Muscle of back (tissue), 13 donors: ENCODE measurements at places on chromosomes 16 and 17. TPM values are rescaled to one million over a fixed set of nuclear protein-coding genes. Genes with fewer than 3 reads are reported as not detected.

SLC6A2 gene
- 1.1 TPM for polyA plus RNA-seq

SCPEP1 gene
- polyA plus RNA-seq = 19.0 TPM

GAST gene
- not detected for polyA plus RNA-seq

DNA sequence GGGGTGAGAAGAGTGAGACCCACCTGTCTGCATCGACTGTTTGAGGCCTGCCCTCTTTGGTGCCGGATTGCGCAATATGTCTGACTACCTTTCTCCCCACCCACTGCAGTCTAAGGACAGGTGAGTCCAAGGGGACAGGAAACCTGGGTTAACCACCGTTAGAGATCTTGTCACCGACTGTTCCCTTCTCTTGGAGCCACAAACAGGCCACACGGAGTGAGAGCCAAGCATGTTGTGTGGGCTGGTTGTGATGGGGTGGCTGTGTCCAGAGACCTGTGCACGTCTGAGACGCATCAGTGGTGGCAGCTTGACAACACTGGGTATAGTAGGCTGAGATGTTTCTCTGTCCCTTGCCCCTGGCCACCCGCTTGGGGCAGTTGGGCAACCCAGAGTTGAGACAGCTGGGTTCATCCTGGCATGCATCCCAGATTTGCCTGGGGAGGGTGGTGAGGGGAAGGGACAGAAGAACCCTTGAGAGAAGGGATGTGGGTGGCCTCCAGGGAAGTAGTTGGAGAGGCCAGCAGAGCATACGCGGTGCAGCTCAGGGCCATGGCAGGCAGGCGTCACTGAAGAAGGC lies 21.4 kb downstream of the MPRIP start:
- DNase-seq = peak; percentile 25

DNA sequence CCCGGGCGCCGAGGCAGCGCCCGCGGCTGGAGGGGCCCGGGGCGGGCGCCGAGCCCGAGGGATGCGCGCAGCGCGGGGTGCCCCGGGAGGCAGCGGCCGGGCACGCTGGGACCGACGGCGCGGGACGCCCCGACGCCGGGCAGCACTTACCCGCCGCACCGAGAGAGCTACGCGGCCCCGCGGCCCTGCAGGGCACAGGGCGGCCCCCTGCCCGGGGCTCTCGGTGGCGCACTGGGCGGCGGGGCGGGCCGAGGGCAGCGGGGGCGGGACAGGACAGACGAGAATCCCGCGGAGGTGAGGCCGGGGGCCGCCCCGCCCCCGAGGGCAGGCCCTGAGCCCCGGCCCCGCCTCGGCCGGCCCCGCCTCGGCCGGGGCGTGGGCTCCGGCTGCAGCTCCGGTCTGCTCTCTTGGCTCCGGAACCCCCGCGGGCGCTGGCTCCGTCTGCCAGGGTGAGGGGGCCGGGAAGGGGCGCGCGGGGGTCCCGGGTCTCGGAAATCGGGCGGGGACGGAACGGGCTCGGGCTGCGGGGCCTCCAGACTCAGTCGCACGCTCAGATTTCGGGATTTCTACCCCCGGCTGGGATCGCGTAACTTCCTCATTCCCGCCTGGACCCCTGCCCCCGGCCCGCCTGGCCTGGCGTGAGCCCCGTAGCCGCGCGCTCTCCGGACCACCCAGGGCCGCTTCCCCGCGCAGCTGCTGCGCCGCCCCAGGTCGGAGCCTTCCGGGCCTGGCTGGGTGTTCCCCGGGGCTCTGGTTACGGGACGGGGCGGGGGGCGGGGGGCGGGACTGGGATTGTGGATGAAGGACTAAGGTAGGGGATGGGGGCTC lies at the start of gene PLD2:
Gene PLD2 (plus strand): TSS at position 376 of the 828 bp plus-strand sequence. CDS start 621 bp downstream, outside the sequence.
- peak; percentile 85 for DNase-seq

DNA sequence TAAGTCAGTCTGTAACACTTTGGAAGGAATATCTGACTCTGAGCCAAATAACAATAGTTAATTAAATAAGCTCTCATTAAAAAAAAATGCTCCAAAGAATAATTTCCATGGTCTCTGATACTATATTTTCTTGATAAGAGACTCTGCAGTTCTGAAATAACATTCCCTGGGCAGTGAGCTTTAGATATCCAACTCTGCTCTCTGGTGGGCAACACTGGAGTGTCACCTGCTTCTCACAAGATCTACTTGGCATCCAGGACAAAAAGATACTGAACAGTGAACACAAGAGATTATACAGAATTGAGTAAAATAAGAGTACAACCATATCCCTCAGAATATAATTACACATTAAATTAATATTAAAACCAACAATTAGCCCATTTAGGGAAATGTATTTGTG lies 13.7 kb downstream of the BLMH start:
- peak; percentile 52 for DNase-seq

GRCh38 chr16:56787167-56787566 lies 57.2 kb downstream of the NUP93 start:
- no peak for DNase-seq

GRCh38 chr17:79670537-79671084 lies 59.8 kb upstream of the RBFOX3 start:
- no peak for DNase-seq

GRCh38 chr17:63150994-63151464 lies 185.0 kb downstream of the TANC2 start:
- DNase-seq = peak; percentile 84

- DNase-seq = no peak
These were observed 17.5 kb downstream of the STAT5A start for GRCh38 chr17:42305543-42306384.

DNA sequence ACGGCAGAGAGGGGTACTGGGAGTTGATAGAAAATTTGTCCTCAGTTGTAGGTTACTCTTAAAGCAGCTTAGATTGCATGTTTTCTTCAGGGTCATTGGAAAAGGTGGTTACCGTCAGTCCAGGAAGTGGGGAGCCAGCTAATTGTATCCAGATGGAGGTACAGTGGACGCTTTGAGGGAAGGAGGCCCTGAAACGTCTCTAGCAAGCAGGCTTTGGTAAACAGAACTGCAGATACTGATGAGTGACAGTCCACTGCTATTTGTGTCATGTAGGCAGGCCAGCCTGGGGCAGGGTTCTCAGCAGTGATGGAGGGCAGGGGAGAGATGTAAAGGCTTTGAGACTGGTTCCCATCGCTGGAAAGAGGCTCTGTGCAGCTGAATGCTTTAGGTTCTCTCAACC lies 30.2 kb upstream of the ST6GALNAC1 start:
- no peak for DNase-seq

GRCh38 chr17:17502741-17503565 lies 6.8 kb upstream of the RASD1 start:
- DNase-seq = no peak

GRCh38 chr17:41773190-41773588 lies 13.3 kb downstream of the JUP start:
- peak; percentile 23 for DNase-seq

- no peak for DNase-seq
These were observed 78.9 kb downstream of the CMIP start for GRCh38 chr16:81523387-81524115.

DNA sequence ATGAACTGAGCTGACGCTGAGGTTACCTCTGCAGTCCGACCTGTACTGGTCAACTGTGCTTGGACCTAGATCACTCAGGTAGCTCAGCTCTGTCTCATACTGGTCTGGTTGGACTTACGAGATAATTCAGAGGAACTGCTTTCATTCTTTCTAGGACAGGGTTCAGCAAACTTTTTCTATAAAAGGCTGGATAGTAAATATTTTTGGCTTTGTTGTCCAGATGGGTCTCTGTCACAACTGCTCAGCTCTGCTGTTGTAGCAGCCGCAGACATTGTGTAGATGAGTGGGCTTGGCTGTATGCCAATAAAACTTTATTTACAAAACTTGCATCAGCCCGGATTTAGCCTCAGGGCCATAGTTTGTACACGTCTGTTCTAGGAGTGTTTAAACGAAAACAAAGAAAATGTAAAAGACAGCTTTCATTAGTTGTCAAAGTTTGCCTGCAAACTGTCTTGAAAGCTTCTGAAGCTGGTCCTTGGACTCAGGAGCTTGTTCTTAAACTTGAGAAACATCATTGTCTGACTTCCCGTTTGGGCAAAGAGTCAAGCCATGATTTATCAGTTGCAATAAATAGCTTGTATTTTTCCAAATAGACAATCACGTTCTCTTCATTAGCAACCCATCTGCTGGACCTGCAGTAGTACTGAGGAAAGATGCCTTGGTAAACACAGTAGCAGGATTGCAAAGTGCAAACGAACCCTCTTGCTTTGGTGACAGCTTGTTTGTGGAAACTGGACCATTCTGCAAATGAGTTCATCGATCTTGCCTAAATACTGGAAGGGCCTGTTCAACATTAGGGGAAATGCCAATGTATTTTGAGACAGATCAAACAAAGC lies 253.4 kb downstream of the SNX29 start:
- no peak for DNase-seq

DNA sequence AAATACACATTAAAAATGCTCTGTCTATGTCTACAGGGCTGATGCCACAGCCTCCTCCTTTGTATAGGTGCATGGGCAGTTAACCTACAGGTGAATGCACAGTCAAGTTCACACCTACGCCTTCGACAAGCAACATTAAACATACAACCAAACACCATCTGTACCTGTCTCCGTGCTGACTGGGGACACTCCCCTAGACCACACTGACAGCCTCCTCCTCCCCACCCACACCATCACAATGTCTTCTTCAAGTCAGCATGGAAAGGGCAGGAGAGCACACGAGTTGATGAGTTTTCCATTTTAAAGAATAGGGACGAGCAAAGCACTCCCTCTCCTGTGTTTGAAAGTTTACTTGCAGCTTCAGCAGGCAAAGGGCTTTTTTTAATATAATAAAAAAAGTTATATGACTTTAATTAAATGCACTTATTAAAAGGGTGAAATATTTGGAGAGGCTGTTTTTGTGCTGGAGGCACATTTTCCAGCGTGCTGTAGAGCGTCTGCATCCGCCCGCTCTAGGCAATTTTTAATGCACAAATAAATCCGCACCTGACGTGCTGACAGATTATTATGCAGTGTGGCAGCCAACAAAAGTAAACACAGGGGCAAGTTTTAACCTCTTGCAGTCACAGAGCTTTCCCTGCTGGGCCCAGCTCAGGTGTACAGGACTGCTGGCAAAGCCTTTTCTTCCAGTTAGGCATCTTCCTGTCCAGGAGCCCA lies 367.9 kb downstream of the SOX9 start:
- DNase-seq = no peak
